ENCODE measurements at places on chromosomes 13 and 19.
A peak's percentile ranks its signal among the peaks of the same experiment; 100 is the strongest.

GRCh38 chr19:1112268-1113029 lies 8.7 kb downstream of the GPX4 start:
- peak; percentile 82 for DNase-seq

DNA sequence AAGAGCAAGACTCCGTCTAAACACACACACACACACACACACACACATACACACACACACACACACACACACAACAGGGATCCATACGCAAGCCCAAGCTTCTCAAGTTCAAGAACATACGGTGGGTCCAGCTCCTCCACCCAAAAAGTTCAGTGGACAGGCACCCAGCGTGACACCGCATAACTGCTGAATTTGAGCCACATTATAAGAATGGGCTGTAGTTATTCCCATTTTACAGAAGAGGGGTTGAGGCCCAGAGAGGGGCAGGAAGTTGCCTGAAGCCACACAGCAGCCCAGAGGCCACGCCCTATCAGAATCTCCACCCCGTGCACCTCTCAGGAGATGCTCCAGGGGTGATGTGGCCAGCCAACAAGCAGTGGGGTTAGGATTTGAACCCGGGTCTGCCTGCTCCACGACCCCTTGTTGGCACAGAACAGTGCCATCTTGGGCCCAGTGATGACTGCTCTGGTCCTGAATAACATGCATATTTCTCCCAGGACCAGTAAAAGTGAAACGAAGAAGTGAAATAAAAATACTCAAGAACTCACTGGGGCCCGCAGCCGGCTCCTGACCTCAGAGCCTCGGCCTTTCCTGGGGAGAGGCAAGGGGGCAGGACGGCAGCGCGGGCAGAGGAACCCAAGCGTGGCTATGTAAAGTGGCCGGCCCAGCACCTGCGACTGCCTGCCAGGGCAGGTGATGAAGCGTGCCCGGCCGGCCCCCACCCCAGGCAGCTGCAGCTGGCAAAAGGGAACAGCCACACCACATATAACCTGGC lies 61.9 kb downstream of the AP1M1 start:
- no peak for DNase-seq

DNA sequence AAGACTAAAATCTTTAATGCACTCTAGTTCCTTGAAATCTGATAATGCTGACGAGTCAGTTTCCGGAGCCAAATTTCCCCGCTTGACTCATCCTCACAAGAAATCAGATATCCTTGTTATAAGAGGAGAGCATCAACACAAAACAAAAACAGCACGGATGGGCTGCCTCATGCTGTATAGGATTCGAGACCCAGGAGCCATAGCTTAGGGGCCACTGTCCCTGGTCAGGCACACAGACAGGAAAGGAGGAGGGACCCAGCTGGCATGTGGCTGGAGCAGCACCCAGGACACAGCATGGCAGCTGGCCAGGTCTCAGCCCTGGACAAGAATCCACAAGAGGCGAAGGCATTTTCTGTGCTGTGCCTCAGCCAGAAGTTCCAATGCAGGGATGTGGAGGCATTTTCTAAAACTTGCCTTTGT lies 110.2 kb upstream of the SPATA13 start:
- peak; percentile 66 for DNase-seq

DNA sequence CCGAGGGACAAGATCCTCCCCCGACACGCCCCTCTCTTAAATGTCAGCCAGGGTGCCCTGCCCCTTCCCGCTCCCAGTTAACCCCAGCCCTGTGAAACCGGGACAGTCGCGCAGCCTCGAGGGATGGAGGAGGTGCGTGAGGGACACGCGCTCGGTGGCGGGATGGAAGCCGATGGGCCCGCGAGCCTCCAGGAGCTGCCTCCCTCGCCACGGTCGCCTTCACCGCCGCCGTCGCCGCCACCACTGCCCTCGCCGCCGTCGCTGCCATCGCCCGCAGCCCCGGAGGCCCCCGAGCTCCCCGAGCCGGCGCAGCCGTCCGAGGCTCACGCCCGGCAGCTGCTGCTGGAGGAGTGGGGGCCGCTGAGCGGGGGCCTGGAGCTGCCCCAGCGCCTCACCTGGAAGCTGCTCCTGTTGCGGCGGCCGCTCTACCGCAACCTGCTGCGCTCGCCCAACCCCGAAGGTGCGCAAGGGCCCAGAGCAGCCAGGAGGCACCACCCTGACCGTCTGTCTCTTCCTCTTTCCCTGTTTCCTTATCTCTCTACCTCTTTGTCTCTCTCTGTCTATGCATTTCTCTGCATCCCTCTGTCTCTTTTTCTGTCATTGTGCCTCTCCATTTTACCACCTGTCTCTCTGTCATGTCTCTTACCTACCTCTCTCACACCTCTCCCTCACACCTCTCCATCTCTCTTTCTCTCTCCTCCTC lies at the start of gene NCCRP1:
Gene NCCRP1, plus strand, starts transcription at position 105 of the 703 bp plus-strand sequence. Its CDS starts 19 bp downstream, at position 124.
- no peak for DNase-seq
